ENCODE measurements at places on chromosomes 2 and 18. TPM values are rescaled to one million over a fixed set of nuclear protein-coding genes. Genes with fewer than 3 reads are reported as not detected.

DNA sequence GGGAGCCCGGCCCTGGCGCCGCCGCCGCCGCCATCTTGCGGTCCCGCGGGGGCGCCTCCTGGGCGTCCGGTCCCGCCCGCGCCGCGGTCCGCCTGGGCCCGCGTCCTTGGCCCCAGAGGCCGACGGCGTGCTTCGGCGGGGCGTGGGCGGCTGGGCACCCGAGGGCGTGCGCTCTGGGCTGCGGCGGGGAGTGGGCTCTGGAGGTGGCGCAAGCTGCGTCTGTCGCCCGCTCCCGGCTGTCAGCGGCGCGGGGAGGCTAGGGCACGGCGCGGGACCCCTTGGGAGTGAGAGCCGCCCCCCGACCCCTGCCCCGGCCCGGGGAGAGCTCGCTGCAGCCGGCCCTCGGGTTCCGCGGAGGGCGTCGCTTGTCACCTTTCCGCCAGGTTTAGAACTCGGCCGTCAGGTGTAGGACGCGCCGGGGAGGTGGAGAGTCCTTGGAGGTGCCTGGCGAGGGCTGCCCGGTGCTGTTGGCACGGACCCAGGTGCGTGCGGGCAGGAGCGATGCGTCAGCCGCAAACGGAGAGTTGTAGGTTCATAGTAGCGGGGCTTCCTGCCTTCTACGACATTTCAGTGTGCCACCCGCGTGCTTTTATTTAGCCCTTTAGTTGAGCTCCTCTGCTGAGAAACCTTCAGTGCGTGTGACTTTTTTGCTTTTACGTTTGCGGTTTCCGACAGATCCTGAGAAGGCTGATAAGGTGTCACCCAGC, 921 bp downstream of the VAPA start:
- DNase-seq: peak; percentile 93

DNA sequence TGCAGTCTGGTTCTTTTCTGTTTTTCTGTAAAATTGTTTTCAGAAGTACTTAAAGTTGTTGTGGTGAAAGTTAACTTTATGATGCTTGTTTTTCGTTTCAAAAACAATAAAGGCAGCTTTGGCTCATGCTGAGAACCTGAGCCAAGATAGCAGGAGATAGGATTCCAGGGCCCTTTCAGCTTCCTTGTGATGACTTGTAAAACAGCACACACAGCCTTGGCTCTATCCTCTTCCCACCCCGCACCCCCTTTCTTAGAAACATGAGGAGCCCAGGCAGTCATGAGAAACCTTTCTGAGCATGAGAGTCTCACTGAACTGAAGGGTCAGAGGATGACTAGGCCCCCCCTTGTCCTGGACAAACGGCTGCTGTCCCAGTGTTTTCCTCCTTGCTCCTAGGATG, 12.4 kb upstream of the CHRNA1 start:
- no peak for DNase-seq

- DNase-seq: no peak
Observed at GRCh38 chr2:206942592-206943478, 3.5 kb downstream of the CPO start.

DNA sequence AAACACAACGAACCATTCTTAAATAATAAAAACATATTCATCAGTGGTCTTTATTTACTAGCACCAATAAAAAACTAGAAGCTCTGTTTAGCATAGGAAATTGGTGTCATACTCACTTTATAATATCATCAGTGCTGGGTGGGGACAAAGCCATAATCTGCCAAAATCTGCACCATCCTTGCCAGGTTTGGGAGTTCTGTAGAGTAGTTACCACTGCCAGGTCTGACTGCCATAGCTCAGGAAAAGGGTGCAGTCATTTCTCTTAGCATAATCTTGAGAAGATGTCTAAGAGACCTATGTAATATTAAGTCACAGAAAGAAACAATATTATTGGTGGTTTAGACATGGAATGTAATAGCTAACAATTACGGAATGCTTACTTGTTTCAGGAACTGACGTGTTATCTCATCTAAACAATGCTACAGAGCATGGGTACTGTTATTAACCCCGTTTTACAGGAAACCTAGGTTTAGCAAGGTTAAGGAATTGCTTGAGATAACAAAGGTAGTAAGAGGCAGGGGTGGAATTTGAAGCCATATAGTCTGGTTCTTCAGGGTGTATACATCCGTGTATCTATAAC, 1.6 kb upstream of the MARCHF7 start:
- DNase-seq: no peak

MARCO gene
- total RNA-seq: 8.7 TPM

- DNase-seq: peak; percentile 74
Observed at GRCh38 chr18:10687161-10687925, 161.5 kb downstream of the NAPG start.

GRCh38 chr2:223800908-223801307, 36.5 kb downstream of the AP1S3 start:
- no peak for DNase-seq

NTSR2 gene
- not detected for total RNA-seq

TMEM237 gene
- total RNA-seq: 15.7 TPM

GRCh38 chr2:228433721-228434120, 252.2 kb upstream of the SPHKAP start:
- DNase-seq: no peak

DNA sequence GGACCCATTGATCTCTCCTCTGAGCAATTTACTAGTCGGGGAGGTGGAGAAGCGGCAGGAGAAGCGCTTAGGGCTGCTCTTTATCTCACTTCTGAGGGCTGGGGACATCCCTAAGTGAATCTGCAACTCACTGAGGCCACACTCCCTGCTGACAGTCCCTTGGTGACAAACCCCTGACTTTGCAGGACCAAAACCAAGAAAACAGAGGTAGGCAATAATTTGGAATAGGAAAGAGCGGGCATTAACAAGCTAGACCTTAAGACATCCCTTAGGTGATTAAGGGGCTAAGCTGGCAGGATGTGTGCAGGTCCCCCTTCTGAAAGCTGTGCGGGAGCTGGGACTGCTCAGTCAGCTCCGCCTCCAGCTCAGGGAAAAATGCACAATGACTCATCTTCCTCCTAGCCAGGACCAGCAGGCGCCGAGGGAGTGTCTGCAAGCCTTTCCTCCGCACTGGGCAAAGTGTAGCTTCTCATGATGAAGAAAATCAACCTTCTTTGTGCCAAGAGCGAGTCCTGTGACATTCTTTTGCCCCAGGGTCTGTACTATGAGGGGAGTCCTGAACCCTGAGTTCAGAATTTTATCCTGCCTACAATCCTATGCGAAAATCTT, 63.3 kb downstream of the BOD1L2 start:
- peak; percentile 89 for DNase-seq

DNA sequence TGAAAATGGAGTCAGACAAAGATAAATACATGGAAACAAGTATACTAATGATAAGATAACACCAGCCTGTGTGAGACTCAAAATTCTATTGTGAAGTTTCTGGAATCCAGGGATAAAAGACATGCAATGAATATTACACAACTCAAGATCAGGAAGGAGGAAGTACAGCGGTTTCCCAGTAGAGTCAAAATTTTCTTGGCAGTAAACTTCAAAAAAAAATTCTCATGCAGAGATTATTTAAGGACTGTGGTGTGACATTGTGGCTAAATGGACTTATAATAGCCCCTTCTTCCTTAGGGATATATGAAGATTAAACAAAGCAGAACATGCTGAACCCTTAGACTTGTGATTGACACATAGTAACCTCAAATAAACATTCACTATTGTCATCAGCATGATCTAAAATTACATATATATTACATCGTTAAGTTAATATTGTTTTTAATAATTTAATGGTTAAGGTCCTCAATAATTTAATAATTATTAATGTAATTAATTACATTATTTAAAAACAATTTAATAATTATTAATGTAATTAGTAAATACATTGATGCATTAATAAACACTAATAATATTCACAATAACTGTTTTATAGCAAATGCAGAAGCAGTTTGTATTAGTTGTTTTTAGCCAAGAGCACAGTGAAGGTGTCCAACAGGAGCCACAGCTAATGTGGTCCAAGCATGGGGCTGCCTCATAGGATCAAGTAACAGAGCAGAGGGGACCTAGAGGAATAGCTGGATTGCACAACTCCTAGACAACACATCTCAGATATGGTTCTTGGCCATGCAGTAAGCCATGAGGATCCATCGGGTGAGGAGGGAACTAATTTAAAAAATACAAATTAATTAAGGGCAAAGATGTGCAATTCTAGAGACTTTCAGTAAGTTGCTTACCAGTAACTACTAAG, 77.3 kb downstream of the POLE4 start:
- DNase-seq: peak; percentile 26

DNA sequence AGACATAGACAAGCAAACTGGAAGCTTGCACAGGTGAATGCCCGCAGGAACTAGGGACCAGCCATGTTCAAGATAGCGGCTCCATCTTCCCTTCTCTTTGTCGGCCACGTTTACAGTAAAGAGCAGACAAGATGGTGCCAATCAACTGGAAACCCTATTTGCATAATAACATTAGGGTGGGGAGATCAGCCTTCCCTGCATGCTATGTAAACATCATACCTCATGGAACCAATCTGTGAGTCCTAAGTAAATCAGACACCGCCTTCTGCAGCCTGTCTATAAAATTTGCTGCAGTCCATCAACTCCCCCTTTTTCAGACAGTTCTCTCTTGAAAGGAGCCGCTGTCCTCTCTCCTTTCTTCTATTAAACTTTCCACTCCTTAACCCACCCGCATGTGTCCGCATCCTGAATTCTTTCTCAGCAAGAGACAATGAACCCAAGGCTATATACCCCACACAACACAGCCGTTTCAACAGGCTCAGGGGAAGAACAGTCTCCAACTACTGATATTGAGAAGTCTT, 384.4 kb downstream of the EIPR1 start:
- DNase-seq: no peak

TFCP2L1 gene
- 1.6 TPM for total RNA-seq

GRCh38 chr18:45482286-45482685, 133.0 kb upstream of the SLC14A2 start:
- DNase-seq: no peak

LMAN2L gene
- total RNA-seq: 20.9 TPM

DNA sequence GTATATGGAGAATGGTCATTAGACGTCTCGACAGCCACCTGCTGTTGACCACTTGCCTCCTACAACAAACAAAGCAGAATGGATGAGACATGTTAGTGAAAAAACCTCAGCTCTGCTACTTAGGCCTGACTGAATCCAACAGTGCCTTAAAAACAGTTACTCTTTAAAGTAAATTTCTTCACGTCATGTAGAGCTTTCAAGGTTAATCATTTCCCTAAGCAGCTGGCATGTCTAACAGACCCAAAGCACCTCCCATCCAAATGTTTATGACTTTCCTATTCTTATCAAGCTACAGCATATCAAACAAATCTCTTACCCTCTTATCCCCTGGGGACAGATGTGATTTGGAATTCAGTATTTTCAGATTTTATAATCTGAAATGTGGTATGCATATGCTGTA, 75.6 kb upstream of the ITGB6 start:
- DNase-seq: no peak

- no peak for DNase-seq
Observed at GRCh38 chr2:144621266-144621665, 101.3 kb upstream of the ZEB2 start.

DNA sequence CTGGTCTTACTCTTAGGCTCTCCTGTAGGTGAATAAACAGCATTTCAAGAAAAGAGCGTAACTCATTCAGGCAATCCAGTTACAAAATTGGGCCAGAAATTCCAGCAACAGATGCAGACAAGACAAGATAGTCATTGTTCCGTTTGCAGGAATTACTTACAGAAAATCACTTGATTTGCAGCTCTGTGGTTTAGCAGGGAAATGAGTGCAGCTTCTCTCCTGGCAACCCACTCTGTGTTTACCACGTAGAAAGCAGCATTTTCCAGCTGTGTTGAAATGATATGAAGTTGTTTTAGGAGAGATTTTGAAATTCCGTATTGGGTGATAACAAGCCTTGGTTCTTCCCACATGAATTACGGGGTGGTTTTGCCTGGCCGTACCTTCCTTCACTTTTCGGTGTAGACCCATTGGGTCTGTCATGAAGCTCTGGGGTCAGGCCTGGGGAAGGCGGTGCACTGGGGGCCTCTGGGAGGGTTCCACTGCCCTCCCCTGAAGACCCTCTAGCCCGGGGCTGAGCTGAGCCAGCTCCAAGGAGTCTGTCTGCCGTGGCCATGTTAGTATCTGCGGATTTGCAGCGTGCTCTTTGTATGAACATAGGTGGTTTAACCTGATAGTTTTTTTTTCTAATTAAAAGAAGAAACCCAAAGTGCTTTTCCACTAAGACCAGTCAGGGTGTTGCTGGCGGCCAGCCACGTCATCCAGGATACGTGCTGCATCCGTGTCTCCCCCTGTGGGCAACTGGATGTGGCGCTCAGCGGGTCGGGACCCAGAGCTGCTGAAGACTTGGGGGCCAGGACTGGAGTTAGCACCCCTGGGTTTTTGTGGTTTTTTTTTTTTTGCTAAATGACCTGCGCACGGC, 58.9 kb upstream of the KCNG2 start:
- DNase-seq: no peak

ANKRD62 gene
- not detected for total RNA-seq

SLC9A4 gene
- not detected for total RNA-seq

REG3G gene
- total RNA-seq: not detected

DNA sequence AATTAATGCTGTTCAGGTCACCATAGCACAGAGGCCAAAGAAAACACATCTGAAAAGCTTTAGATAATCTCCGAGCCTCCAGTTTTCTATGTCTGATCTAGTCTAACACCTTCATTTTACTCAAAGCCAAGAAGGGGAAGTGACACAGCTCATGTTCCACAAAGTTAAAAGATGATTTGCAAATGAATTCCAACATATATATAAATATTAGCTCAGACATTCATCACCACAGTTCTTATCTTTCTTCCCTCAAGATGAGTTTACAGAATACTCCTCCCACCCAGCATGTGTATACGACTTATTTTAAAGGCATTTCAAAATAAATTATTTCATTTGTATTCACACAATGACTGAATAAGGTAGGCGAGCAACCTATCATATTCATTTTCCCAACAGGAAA, 82.4 kb downstream of the AAK1 start:
- no peak for DNase-seq

GRCh38 chr2:53091183-53091582, 676.4 kb upstream of the CHAC2 start:
- no peak for DNase-seq

DNA sequence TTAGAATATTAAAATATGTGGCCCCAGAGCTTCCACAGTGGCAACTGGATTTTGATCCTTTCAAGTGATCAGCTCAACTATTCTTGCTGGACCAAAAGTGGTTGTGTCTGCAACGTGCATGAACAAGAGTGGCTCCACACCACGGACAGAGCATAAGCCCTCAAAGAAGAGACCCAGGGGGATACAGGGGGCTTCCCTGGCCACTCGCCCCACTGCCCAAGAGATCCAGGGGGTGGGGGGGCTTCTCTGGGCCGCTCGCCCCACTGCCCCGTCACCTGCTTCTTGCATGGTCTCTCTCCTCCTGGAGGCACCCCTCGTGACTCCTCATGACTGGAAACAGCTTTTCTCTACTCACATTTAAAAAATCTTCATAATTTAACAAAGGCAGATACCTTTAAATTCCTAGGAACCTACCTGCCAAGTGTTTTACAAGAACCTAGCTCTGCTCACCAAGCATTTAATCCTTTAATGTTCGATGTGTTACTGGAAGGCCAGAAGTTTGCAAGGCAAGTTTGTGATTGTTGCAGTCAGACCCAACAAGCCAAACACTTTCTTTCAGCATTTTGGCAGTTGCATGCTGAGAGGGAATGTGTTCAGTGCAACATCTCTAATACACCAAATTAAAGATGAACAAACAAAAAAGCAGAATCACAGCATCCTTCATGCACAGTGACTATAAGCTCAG, 174.3 kb downstream of the BCL2 start:
- DNase-seq: no peak

- no peak for DNase-seq
Observed at GRCh38 chr2:86441882-86442641, 891 bp downstream of the KDM3A start.

APCDD1 gene
- 51.8 TPM for total RNA-seq

GRCh38 chr2:153802671-153803070, 69.1 kb upstream of the GALNT13 start:
- DNase-seq: no peak

GRCh38 chr2:40814616-40815015, 362.7 kb upstream of the SLC8A1 start:
- DNase-seq: no peak
